ENCODE measurements at places on chromosomes 3 and 15. TPM values are rescaled to one million over a fixed set of nuclear protein-coding genes. Genes with fewer than 3 reads are reported as not detected.

DNA sequence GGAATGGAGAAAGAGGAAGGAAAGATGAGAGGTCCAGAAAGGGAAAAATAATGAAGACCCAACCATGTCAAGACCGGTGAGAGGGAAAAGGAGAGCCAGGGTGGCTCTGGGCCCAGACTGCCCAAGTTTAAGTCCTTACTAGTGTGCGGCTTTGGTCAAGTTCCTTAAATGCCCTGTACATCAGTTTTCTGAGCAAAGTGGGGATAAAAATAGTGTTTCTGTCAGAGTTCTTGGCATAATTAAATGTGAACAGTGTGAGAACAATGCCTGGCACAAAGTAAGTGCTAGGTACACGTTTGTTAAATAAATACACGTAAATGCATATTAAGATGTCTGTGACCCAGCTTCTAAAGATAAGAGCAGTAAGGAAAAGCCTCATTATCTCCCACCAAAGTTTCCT, 23.8 kb downstream of the WWTR1 start:
- peaks cover 5% of the 10 kb centered on the region for H3K36me3 ChIP-seq
- H3K4me1 ChIP-seq: peaks cover 25% of the 10 kb centered on the region

DNA sequence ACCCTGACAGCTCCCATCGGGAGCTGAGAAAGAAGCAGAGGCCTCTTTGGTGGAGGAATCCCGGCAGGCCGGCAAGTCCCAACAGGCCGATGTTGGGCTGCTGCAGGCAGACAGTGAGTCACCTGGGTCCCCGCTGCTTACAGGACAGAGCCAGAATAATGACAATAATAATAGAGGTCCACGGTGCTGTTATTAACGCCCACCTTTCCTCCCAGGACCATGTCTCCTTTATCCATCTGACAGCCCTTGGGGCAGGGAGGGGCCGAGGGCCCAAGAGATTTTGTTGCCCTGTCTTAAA, 29.3 kb upstream of the MAGEF1 start:
- H3K4me1 ChIP-seq: peaks cover 48% of the 10 kb centered on the region
- H3K27ac ChIP-seq: peak overlapping the region; percentile 93
- H3K4me3 ChIP-seq: peak overlapping the region; percentile 68
- no peaks in the 10 kb centered on the region for H3K27me3 ChIP-seq
- no peaks in the 10 kb centered on the region for H3K36me3 ChIP-seq

DNA sequence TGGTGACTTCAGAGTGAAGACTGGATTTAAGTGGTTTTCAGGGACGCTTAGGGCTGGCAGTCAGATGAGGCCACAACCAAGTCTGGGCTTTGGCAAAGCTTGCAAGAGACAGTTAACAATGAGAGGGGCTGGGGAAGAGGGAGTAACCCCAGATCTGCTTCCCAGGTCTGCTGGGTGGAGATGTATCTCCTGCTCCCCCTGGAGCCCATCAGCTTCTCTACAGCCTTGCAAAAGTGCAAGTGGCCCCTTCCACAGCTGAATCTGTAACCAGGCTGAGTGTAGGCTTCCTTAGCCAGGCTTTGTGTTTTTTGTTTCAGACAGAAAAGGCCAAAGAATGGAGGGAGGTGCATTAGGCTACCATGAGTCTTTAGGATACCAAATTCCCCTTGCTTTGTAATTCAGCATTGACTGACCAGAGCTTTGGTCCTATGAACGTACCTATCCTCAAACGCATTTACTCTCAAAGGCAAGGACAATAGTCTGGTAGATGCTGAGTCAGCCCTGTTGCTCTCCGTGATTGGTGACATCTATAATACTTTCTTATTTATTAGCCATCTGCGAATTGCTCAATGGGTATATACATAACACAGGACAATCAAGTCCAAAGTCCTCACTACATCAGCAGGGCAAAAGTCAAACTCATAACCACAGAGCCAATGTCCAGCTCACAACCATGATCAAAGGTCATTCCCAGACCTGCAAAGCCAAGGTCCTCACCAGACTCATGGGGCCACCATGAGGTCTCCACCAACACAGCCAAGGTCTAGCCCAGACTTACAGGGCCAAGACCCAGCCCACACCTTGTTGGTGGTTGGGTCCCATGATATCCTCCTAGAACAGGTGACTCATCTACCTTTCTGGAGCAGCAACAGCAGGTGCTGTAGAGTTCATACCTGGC, 17.1 kb downstream of the CCDC13 start:
- no peak overlapping the region for H3K4me3 ChIP-seq
- H3K36me3 ChIP-seq: peaks cover 5% of the 10 kb centered on the region
- peak; percentile 31 for DNase-seq
- no peaks in the 10 kb centered on the region for H3K27me3 ChIP-seq

GRCh38 chr15:98611808-98612207, 36.5 kb upstream of the IGF1R start:
- H3K36me3 ChIP-seq: no peaks in the 10 kb centered on the region
- no peak overlapping the region for H3K4me3 ChIP-seq
- H3K27me3 ChIP-seq: peaks cover 11% of the 10 kb centered on the region
- no peak for DNase-seq

GRCh38 chr3:68972358-68972979, 40.1 kb upstream of the TAFA4 start:
- peak; percentile 63 for DNase-seq
- H3K27ac ChIP-seq: no peak overlapping the region
- H3K36me3 ChIP-seq: peaks cover 29% of the 10 kb centered on the region
- H3K4me3 ChIP-seq: no peak overlapping the region
- peaks cover 39% of the 10 kb centered on the region for H3K27me3 ChIP-seq

- no peak overlapping the region for H3K27ac ChIP-seq
- no peaks in the 10 kb centered on the region for H3K27me3 ChIP-seq
- DNase-seq: no peak
- no peaks in the 10 kb centered on the region for H3K4me1 ChIP-seq
- H3K4me3 ChIP-seq: no peak overlapping the region
These were observed 274.3 kb upstream of the PPP2R3A start for GRCh38 chr3:135691240-135691639.

DNA sequence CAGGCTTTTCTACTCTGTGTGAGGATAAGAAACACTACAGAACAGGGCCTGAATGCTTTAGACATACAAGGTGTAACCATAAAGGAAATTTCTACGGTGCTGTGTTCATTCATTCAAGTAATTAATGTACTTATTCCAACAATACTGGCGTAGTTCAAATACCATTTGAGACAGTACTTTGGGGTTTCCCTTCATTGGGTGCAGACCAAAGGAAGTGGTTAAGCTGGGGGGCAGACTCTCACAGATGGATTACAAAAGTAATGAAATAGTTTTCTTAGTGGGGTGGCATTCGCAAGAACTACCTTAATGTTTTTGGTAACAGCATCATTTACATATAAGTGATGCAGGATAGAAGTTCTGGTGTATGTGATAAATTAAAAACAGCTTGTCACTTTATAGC, 65.9 kb downstream of the BTD start:
- DNase-seq: no peak
- H3K27me3 ChIP-seq: no peaks in the 10 kb centered on the region
- H3K4me3 ChIP-seq: no peak overlapping the region
- no peaks in the 10 kb centered on the region for H3K4me1 ChIP-seq
- H3K36me3 ChIP-seq: peaks cover 90% of the 10 kb centered on the region
- H3K27ac ChIP-seq: no peak overlapping the region

DNA sequence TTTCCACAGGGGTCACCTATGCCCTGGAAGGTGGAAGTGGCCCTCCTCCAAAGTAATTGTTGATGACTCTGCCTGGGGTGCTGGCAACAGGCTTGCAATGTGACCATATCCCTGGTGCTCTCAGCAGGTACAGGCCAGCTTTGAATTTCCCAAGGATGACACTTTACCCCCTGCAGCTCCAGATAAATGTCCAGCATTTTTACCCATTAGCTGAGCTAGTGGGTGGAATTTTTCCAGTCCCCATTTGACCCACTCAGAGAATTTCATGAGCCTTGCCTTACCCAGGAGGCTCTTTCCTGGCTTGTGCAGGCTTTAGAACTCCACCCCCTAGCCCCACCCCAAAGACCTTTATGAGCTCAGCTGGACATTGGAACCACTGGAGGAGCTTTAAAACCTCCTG, 77.6 kb downstream of the ST8SIA2 start:
- H3K4me3 ChIP-seq: no peak overlapping the region
- H3K4me1 ChIP-seq: no peaks in the 10 kb centered on the region
- H3K27me3 ChIP-seq: peaks cover 71% of the 10 kb centered on the region
- no peak overlapping the region for H3K27ac ChIP-seq
- DNase-seq: no peak

DNA sequence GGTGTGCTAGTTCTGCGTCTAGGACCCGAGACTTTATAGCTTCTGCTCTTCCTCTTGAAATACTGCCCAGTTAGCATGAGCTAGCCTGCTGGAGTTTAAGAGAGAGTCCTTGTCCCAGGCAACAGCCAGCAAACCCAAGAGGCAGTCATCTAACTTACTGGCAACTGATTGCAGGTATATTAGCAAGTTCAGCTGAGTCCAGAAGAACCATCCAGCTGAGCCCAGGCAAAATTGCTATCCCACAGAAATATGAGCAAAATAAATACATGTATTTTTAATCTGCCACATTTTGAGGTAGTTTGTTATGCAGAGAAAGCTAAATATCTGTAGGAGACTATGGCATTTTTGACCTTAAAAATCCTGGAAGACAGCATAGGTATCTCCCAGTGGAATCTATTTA, 174.4 kb upstream of the CMC1 start:
- no peaks in the 10 kb centered on the region for H3K36me3 ChIP-seq
- H3K4me1 ChIP-seq: no peaks in the 10 kb centered on the region
- no peak overlapping the region for H3K27ac ChIP-seq
- no peak overlapping the region for H3K4me3 ChIP-seq

DNA sequence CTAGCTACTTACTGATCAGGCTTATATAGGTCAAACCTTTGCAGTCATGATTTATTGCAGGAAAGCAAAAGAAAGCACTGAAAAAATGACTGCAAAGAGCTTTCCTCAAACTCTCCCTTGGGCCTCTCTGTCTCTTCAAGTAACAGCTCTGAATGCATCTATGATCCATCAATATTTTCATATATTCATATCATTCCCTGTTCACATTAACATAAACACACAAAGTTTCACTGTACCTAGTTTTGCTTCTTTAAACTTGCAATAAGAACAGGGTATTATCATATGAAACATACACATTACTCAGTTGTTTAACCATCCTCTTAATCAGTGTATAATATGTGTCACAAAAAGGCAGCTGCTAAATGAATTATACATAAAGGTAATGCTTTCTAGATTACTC, 107.9 kb upstream of the ARL6 start:
- peaks cover 57% of the 10 kb centered on the region for H3K27me3 ChIP-seq
- H3K27ac ChIP-seq: no peak overlapping the region
- H3K4me1 ChIP-seq: no peaks in the 10 kb centered on the region
- DNase-seq: no peak

DNA sequence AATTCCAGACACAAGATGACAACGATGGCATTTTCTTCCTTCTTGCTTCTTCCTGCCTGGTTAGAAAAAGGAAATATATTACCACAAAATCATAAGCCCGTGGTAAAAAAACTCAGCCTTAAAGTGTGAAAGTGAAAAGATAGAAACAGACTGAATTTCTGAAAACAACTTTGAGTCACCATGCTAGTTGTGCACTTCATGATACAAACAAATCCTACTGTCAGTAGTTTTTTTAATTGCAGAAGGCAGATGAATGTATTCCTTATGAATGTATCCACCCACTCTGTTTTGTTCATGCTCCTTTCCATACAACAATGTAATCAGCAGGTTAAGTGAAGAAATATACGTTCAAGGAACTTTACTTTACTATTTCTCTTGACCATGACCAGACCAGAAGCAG, 1144.7 kb downstream of the OTOL1 start:
- H3K4me3 ChIP-seq: no peak overlapping the region
- no peak for DNase-seq
- H3K4me1 ChIP-seq: no peaks in the 10 kb centered on the region
- H3K36me3 ChIP-seq: no peaks in the 10 kb centered on the region

DNA sequence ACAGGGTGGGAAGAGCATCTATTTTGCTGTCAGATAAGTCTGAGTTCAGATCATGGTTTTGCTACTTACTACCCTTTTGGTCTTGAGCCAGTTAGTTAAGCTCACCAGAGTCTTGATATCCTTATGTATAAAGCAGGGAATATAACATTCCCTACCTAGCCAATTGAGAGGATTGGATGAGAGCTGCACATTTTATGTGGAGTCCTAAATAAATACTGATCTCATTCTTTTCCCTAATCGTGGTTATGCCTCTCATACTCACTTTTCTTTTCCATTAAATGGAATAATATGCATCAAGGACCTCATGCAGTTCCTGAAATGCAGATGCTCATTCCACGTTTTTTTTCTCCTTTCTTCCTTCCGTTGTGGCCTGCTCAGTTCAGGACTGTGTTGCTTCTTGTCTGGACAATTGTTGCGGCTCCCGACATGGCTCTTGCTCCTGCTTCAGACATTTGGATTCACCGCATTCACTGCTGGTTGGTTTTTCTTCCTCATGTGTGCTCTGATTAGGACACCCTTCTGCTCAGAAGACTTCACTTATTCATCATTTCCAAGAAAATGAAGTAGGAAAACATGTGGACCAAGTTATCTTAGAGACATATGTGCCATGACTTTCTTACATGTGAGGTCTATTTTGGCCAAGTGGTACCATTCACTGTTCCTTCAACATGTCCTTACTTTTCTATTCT, 90.2 kb downstream of the NFKBIZ start:
- no peak overlapping the region for H3K4me3 ChIP-seq
- H3K4me1 ChIP-seq: peaks cover 5% of the 10 kb centered on the region
- H3K27me3 ChIP-seq: no peaks in the 10 kb centered on the region
- no peak for DNase-seq
- no peak overlapping the region for H3K27ac ChIP-seq

DNA sequence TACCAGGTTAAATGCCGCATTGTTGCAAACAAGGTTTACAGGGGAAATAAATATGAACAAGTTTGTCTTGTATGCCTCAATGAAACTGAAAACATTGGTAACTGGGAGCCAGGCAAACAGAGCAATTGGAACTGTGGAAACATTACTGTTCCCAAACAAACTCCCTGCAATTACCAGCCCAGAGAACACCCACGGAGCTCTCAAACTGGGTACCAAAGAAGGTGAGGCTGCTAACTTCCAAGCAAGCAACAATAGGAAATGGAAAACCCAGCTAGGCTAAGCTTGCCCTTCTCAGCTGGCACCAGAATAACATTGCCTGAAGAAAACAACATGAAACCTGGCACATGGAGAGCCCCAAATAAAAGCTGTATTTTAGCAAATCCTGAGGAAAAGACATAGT, 218.9 kb upstream of the THRB start:
- H3K27me3 ChIP-seq: no peaks in the 10 kb centered on the region
- DNase-seq: no peak
- no peaks in the 10 kb centered on the region for H3K36me3 ChIP-seq

GRCh38 chr3:64943866-64944265, 256.1 kb upstream of the ADAMTS9 start:
- no peaks in the 10 kb centered on the region for H3K36me3 ChIP-seq
- DNase-seq: no peak
- no peak overlapping the region for H3K27ac ChIP-seq
- H3K4me1 ChIP-seq: no peaks in the 10 kb centered on the region
- H3K4me3 ChIP-seq: no peak overlapping the region

- H3K4me1 ChIP-seq: peaks cover 24% of the 10 kb centered on the region
- H3K27me3 ChIP-seq: no peaks in the 10 kb centered on the region
- peak overlapping the region; percentile 97 for H3K27ac ChIP-seq
- peak; percentile 85 for DNase-seq
- H3K36me3 ChIP-seq: no peaks in the 10 kb centered on the region
These were observed 125.1 kb downstream of the SHQ1 start for GRCh38 chr3:72722930-72723726.

The OGG1 gene
- total RNA-seq: 17.7 TPM

The SV2B gene
- 0.96 TPM for total RNA-seq

The P3H2 gene
- total RNA-seq: 60.2 TPM

The PTH1R gene
- total RNA-seq: not detected

The SPTSSB gene
- total RNA-seq: not detected

The LDHAL6B gene
- total RNA-seq: not detected

The CHRNA3 gene
- total RNA-seq: not detected

The DCP1A gene
- total RNA-seq: 23.6 TPM

The ARGFX gene
- total RNA-seq: not detected

The EOMES gene
- 1.3 TPM for total RNA-seq

The SLC12A8 gene
- total RNA-seq: 8.5 TPM

The UBE2E1 gene
- 130 TPM for total RNA-seq

The ZIC4 gene
- total RNA-seq: not detected
